ENCODE measurements at places on chromosomes 16 and 17.

DNA sequence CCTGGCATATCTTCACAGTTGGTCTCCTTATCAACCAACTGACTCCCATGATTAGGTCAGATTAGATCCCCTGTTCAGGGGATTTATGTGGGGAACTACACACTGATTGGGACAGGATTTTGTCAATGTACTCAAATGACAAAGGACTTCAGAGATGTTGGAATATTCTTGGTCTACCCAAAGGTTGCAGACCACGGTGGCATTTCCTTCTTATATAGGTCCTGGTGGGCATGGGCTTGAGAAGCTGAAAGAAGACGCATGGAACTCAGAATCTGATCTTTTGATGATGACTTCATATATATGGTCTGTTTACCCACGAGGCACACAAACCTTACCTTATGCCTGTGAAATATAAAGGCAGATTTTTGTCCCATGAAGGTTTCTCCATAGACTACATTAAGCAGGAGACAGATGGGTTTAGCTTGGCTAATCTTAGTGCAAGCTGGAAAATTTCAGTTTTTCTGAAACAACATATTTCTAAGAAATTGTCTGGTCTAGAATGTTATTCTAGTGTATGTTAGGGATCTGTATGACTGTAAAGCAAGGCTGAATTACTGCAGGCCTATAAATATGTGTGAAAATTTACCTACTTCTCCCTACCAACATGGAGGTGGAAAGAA is 33.5 kb downstream of the HLF start:
- no peak for DNase-seq

DNA sequence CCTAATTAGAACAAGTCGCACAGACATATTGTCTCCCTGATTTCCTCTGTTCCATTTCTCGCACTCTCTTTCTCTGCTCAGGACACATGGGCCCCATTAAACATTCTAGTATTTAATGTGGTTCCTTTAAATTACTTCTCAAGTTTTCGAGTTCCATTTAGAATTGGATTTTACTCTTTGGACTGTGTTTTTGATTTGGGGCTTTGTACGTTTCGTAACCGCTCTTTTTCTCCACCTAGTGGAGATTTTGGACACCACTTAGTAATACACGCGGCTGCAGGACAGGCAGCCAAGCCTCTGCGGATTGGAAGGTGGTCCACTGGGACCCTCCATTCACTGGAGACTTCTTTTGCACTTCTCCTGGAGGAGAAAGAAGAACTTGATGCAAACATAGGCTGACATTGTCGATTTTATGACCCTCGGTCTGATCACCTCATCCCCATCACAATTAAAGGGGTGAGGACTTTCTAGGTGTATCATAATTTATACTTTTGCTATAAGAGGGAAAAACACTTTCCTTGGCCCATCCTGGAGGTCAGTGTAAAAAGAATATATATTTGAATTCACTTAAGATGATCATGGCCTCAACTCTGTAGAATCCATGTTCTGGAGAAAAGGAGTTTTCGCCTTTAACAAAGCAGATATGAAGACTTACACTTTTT is 85.7 kb downstream of the NOG start:
- no peak for DNase-seq

DNA sequence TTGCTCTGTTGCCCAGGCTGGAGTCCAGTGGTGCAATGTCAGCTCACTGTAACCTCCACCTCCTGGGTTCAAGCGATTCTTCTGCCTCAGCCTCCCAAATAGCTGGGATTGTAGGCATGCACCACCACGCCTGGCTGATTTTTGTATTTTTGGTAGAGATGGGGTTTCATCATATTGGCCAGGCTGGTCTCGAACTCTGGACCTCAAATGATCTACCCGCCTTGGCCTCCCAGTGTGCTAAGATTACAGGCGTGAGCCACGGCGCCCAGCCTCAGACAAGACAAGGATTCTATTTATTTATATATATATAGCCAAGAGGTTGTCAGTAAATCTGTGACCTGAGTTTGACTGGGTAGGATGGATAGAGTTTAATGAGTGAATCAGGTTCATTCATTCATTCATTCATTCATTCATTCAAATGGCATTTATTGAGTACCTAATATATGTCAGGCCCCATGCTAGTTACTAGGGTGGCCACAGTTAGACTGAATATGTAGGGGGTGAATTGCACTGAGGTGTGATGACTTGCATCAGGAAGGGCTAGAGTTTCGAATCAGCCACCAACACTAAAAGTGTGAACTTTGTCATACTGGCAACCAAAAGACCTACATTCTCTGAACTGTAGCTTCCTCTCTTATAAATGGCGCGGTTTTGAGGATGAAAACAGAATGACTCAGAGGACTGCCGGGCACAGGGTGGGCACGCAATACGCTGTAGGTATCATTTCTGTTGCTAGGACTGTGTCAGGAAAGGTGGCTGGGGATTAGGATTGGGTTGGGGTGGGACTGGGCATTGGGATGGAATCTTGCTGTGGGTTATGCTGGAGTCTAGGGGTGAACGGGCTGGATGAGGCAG is 37.8 kb downstream of the ITGAE start:
- no peak for DNase-seq

DNA sequence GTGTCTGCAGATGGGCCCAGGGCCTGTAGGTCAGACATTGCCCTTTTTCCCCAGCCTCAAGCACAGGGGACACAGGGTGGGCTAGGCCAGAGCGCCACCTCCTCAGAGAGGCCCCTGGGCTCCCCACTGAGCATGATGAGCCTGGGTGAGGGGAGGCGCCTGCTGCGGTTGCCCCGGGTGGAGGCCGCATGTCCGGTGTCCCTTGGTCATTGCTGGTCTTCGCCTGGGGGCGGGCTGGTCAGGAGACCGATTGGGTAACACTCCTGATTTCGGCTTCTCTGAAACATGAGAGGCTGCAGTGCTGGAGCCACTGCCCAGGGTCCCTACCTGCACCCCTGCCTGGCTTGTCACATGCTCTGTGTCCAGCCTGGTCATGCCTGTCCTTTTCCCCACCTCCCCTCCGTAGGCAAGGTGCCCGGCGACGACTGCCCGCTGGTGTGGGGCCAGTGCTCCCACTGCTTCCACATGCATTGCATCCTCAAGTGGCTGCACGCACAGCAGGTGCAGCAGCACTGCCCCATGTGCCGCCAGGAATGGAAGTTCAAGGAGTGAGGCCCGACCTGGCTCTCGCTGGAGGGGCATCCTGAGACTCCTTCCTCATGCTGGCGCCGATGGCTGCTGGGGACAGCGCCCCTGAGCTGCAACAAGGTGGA is 2.4 kb upstream of the NPB start:
- DNase-seq, result no peak

GRCh38 chr17:527247-527646 is 174.6 kb upstream of the RPH3AL start:
- no peak for DNase-seq

- no peak for DNase-seq
Measured at GRCh38 chr16:29839822-29840221, 19.6 kb downstream of the MVP start.

DNA sequence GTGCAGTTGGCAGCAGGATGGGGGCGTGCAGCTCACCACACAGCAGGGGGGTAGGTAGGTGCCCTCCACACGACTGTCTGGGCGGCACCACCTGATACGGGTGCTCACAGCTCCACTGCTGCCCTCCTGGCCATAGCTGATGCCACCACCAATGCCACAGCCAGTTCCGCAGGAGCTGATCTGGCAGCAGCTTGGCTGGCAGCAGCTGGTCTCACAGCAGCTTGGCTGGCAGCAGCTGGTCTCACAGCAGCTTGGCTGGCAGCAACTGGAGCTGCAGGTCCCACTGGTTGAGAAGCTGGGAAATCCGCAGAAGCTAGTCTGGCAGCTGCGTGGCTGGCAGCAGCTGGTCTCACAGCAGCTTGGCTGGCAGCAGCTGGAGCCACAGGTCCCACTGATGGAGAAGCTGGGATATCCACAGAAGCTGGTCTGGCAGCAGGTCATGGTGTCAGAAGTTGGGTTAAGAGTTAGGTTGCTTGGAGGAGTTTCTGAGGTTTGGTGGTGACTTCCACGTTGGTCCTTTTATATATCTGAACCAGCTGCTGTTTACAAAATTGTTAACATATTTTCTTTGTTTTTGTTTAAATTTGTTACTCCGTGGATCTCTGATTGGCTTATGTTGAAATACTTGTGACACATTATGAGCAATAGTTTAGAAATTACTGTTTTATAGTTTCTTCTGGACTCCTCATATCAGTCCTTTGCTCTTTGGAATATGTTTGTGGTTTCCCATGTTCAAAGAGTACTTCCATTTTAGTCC is at the start of gene KRTAP1-5:
Gene KRTAP1-5 (minus strand): TSS at position 494 of the 757 bp plus-strand sequence. CDS start 53 bp downstream, at position 441.
- no peak for DNase-seq

DNA sequence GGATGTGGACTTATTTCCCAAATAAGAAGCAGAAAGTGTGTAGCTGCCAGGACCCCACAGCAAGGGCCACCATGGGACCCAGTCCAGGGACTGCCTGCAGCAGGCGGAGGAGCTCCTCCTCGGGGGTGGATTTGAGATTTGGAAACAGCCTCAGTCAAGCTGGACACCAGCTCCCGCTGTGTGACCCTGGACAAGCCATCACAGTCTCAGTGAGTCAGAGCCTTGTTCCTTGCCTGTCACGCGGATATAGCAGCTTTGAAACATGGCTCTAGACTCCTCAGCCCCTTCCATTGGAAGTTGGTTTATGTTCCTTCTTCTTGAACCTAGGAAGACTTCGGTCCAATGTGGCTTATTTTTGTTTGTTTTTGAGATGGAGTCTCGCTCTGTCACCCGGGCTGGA is 12.5 kb upstream of the DPEP1 start:
- no peak for DNase-seq

GRCh38 chr17:19390951-19391350 is 4.0 kb upstream of the MFAP4 start:
- DNase-seq, result no peak

GRCh38 chr16:72001180-72001874 is 1.1 kb upstream of the PKD1L3 start:
- DNase-seq, result no peak

GRCh38 chr16:74603848-74604247 is 3.1 kb downstream of the GLG1 start:
- DNase-seq, result no peak

DNA sequence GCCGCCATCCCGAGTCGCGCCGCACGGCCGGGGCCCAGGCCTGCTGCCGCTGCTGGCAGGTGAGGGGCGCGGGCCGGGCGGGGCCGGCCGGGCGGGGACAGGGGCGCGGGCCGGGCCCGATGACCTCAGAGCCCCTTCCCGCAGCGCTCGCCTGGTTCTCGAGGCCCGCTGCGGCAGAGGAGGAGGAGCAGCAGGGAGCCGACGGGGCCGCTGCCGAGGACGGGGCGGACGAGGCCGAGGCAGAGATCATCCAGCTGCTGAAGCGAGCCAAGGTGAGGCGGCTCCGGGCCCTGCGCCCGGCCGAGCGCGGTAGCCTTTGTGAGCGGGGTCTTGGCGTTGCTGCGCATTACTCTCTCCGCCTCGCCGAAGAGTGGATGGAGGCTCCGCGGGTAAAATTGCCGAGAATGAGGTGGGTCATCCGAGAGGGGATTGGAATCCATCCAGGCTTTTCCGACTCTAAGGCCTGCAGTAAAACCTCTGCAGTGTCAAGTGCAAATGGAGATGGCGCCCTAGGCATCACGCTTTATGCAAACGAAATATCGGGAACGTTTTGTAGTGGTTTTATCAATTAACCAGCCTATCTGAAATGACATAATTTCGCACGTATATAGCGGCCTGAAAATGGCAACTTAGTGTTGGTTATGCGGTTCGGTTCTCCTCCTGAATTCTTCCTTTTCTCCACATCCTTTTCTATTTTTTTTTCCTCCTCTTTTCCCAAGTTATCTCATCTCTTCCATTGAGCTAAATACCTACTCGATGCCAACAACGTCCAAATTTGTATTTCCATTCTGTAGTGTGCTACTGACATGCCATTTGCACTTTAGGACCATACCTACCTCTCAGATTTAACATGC is 577 bp downstream of the TTC19 start:
- no peak for DNase-seq

Data from smooth muscle cell of the brain vasculature (primary cell).